CD4-positive, alpha-beta T cell treated with Interleukin-12 subunit alpha and Interleukin-12 subunit beta, for 1 hour (primary cell): ENCODE measurements at places on chromosomes 5 and 9.

DNA sequence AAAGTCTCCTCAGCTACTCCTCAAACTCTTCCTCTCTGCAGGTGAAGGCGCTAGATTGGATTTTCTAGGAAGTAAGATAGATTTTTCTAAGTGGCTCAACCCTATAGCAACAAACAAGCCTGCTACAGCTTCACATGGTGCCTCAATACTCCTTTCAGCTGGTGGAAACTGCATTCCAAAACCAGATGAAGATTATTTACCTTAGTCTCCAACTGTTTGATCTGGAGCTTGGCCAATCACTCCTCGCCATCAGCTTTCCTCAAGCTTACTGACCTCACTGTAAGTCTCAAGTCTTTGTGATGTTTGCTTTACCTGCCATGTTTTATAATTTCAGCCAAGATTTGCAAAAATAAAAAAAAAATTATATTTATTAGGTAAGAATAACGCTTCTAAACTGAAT is 622.4 kb downstream of the CHSY3 start:
- no peak for DNase-seq

DNA sequence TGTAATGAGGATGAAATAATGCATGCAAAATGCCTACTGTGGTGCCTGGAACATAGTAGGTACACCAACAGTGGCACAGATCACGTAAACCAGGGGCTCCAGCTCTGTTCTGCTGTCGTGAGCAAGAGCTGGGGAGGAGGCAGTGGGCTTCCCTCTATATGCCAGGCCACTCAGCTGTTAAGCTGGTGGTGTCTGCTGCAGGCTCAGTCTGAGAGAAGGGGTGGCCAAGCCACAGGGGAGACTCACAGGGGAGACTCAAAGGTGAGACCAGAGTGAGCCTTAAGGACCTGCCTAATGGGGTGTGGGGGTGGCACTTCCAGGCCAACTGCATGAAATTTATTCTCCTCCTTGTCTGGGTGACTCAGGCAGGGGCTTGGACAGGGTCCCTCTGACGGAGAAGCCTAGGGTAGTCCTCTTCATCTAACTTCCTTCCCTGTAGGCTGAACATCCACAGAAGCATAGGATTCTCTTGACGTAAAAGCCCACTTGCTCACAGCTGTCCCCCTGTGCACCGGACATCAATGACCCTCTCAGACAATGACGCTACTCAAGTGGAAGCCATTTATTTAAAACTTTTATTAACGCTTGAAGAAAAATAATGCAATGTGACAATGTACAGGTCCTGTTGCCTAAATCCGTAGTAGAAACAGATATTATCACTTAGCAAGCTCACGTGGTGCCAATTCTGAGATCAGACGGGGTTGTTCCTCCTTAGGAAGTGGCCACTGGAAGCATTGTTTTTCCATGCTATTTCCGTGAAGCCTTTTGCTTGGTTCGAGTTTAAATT is 13.9 kb downstream of the STC2 start:
- no peak for DNase-seq

DNA sequence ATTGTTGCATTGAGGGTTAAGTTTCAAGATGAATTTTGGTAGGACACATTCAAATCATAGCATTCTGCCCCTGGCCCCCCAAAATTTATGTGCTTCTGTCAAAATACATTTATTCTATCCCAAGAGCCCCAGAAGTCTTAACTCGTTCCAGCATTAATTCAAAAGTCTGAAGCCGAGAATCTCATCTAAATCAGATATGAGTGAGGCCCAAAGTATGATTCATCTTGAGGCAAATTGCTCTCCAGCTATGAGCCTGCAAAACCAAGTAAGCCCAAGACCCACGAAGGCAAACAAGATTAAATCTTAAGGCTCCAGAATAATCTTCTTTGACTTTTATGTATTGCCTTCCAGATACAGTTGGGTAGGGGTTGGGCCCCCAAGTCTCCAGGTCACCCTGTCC is 19.2 kb downstream of the TNPO1 start:
- no peak for DNase-seq

DNA sequence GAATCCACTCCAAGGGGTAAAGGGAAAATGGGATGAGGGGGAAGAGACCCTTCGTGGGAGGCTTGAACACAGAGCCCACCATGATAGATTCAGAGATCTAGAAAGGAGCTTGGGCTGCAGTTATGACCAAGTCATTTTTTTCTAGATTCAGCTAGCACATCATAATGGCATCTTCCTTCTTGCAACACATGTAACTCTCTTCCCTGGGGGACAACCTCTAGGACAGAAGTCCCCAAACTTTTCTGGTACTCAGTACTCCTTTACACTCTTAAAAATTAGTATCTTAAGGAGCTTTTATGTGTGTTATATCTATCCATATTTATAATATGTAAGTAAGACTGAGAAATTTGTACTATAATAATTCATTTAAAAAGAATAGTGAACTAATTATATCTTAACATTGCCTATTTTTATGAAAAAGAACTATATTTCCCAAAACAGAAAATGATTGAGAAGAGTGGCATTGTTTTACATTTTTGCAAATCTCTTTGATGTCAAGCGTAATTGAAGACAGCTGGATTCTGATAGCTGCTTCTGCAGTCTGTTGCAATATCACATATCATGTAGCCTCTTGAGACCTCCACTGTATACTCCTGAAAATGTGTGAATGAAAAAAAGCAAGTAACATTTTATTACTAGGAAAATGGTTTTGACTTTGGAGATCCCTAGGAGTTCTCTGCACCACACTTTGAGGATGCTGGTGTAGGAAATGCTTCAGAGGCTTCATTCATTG is 875 bp downstream of the ACO1 start:
- DNase-seq = no peak

DNA sequence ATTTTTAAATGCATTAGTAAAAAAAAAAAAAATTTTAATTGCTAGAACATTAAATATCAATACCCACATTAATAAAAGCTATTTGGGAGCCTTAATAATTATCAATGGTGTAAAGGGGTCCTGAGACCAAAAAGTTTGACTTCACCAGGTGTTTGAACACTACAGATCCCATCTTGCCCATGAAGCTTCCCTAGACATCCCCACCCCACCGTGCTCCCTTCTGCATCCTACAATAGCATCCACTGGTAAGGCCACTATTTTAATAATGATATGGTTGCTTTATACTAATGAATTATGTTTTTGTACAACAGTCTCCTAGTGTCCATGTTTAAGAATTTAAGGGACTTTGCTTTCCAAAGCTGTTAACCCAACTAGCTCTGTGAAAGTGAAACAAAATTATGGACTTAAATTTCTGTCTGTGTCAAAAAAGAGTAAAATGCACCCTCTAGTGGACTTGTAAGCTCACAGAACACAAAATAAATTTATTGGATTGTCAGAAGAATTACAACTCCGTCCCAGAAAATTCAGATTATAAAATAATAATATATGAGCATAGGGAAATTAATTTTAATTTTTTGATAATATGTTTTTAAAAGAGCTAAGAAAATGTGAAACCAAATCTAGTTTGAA is 76.0 kb downstream of the ARL15 start:
- DNase-seq = peak; percentile 6

DNA sequence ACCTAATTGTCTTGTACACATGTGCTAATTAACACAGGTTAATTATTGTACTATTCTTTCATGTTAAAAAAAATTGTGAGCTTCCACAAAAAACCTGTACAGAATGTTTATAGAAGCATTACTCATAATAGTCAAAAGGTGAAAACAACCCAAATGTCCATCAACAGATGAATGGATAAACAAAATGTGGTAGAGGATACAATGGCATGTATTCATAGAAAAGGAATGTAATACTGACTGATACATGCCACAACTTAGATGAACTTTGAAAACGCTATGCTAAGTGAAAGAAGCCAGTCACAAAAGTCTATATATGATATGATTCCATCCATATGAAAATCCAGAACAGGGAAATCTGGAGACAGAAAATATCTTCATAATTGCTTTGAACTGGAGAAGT is 25.6 kb downstream of the RRAGA start:
- no peak for DNase-seq

DNA sequence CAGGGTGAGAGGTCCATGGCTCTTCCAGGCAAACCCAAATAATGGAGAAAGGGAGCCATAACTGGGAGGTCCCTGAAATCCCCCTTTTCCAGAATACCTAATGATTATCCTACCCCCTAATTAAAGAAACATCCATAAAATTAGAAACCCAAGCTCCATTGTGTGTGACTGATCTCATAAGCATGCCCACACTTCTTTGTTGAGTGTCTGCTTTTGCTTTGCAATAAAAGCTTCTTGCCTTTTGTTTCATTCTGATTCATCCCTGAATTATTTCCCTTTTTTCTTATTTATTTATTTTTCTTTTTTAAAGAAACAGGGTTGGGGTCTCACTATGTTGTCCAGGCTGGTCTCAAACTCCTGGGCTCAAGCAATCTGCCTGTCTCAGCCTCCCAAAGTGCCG is 33.1 kb downstream of the BTF3 start:
- DNase-seq = no peak

GRCh38 chr9:116405321-116405720 is 251.7 kb downstream of the PAPPA start:
- DNase-seq = no peak

GRCh38 chr5:1507014-1507375 is 16.8 kb downstream of the LPCAT1 start:
- no peak for DNase-seq

- no peak for DNase-seq
Measured at GRCh38 chr9:136189394-136190236, 15.3 kb downstream of the LHX3 start.

DNA sequence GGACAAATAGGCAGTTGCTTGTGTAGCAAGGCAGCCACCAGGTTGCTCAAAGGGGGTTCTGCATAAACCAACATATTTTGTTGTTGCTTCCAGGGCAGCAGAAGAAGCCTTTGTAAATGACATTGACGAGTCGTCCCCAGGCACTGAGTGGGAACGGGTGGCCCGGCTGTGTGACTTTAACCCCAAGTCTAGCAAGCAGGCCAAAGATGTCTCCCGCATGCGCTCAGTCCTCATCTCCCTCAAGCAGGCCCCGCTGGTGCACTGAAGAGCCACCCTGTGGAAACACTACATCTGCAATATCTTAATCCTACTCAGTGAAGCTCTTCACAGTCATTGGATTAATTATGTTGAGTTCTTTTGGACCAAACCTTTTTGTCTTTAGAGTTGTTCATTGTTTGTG is 20.8 kb downstream of the CLTA start:
- DNase-seq = no peak

- no peak for DNase-seq
Measured at GRCh38 chr9:79896390-79896980, 324.7 kb downstream of the TLE4 start.

GRCh38 chr5:23613566-23613965 is 106.2 kb downstream of the PRDM9 start:
- no peak for DNase-seq
